ENCODE measurements at places on chromosomes 16 and 17.

GRCh38 chr16:725463-726187, 618 bp downstream of the CCDC78 start:
- DNase-seq, result no peak

DNA sequence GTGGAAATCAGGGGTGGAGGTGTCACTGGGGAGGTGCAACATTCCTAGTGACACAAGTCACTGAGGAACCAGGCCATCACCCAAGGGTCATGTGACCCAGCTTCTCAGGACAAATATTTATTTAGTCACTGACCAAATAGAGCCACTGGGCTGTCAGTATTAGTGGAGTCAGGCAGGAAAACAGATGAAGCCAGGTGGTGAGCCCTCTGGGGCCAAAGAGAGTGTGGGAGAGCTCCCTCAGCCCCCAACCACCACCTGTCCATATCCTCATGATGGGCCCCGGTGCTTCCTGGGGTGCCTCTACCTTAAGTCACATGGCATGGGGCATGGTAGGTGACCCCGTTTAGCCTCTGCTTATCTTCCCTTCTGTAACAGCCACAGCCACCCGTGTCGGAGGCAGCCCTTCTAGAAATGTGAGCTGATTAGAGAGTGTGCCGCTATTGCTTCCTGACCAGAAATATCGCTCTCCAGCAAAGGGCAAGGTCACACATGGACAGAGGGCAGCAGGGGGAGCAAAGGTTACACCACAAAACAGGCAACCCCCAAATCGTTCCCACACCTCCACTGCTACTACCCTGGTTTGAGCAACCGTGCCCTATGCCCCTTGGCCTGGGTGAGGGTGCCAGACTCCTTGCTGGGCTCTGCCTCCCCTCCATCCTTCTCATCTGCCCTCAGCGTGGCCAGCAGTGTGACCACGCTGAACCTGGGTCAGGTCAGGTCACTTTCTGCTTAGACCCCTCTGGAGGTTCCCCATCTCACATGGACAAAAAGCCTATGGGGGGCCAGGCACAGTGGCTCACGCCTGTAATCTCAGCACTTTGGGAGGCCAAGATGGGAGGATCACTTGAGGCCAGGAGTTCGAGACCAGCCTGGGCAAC, 8.6 kb upstream of the AKTIP start:
- DNase-seq, result no peak

GRCh38 chr17:17848311-17849082, 11.7 kb upstream of the SREBF1 start:
- DNase-seq, result no peak

- DNase-seq, result no peak
Measured at GRCh38 chr16:69411064-69411985, 13.1 kb upstream of the CYB5B start.

DNA sequence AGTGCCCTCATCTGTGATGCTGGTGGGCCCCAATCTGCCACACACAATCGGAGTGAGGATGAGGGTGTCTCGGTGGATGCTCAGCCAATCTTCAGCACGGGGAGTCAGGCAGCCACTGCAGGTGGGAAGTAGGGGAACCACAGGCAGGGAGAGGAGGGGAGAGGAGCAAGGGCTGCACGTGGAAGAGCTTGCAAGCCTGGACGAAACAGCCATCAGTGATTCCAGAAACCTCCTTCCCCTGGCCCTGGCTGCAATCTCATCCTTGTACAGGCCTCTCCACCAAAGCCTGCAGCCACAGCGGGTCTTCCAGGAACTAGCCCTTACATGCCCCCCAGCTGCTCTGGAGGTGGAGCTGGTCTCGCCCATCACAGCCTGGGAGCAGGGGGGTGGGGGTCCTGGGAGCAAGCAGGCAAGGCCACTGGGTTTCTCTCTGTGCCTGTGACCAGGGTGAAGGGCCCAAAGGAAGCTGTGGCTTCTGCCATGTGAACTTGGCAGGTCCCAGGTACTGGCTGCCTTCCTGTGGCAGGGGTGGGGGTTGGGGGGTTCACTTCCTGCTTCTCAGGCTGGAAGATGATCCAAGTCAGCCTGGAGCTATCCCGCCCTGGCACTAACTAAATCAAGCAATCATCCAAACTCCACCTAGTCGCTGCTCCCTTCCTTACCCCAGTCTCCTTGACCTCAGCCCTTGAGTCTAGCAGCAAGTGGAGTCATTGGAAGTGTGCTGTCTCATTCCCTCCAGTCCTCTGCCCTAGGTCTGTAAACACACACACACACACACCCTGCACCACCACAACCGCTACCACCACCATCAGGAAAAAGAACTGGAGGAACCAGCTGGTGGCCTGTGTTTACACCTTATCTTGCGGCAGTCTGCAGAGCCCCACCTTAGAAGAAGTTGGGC, 29.4 kb upstream of the MLKL start:
- no peak for DNase-seq

- DNase-seq, result no peak
Measured at GRCh38 chr16:52312716-52313115, 234.2 kb downstream of the TOX3 start.

DNA sequence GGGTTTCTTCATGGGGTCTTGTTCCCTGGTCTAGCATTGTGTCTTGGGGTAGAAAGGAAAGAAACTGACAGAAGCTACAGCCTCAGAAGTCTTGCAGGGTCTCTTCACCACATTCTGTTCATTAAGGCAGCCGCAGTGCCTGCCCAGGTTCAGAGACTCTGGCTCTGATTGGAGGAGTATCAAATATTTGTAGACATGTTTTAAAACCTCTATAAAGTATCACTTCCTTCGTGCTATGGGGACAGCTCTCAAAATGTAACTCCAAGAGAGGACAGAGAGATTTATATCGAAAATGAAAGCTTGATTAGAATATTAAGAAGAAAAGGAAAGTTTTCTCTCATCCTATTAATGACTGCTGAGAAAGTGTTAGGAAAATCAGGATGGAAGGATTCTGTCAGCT, 107.0 kb upstream of the CACNG3 start:
- no peak for DNase-seq

- no peak for DNase-seq
Measured at GRCh38 chr17:65559804-65560627, 1.4 kb downstream of the AXIN2 start.
